Activated CD8-positive, alpha-beta memory T cell treated with anti-CD3 and anti-CD28 coated beads for 1 hour (primary cell): ENCODE measurements at places on chromosomes 6 and 20.

DNA sequence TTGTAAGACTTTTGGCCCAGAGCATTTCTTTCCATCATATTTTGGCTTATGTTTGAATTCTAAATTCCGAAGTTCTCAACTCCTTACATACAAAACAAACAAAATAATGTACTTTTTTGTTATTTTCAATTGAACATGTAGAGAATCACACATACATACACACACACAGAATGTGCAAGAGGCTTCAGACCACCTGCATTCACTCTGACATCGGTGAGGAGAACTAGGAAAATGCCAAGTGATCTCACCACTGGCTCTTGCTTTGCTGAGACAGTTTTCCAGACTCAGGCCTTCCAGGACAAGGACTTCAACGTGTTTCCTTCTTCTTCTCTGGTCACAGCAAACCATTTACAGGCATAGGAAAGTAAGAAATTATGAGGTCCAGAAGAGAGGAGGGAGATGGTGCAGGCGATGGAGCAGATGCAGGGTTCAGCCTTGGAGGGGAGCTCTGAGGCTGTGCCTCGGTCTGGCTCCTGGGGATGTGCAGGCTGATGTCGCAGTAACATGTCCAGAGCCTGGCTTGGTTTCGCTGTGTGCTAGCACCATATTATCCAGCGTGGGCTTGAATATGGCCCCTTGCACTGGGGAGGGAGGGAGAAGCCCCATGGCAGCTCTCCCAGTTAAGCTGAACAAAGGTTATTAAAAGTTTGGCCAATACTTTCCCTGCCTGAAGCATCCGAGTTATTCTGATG lies 93.4 kb downstream of the DACT2 start:
- DNase-seq, result no peak

GRCh38 chr6:6699741-6700367 lies 111.3 kb downstream of the LY86 start:
- no peak for DNase-seq

- no peak for DNase-seq
Measured at GRCh38 chr6:22570185-22570551, 802 bp downstream of the HDGFL1 start.

DNA sequence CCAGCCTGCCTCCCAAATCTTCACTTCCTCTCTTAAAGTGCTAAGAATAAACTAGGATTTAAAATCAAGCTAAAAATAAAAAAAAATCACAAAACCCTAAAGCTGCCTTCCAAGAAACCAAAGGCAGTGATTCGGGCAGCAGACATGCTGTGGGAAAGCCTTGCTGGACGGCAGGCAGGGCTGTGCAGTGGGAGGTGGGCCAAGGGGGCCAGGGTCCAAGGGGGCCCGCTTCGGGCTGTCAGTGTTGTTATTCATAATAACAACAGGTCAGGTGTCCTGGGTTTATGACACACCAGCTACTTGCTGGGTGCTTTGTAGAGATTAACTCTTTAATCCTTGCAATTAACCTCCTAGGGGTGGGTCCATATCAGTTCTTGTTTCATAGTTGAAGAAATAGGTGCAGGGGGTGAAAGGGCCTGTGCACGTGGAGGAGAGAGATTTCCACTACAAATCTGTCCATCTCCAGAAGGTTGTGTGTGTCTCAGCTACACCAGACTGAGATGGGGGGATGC lies 40.4 kb downstream of the CD40 start:
- no peak for DNase-seq

GRCh38 chr6:110708295-110708950 lies 106.8 kb downstream of the CDK19 start:
- no peak for DNase-seq

- DNase-seq, result peak; percentile 35
Measured at GRCh38 chr20:25148181-25148981, 47.1 kb upstream of the ENTPD6 start.
